Cortex of kidney (tissue), 1 donor: ENCODE measurements at places on chromosomes 7 and 10.

GRCh38 chr7:101453617-101454016, 90.9 kb downstream of the COL26A1 start:
- DNase-seq, result no peak

GRCh38 chr10:114526126-114526503, 121.8 kb upstream of the AFAP1L2 start:
- DNase-seq, result no peak

GRCh38 chr7:100466653-100467605, 2.9 kb upstream of the SPACDR start:
- no peak for DNase-seq

- DNase-seq, result no peak
Observed at GRCh38 chr10:34758447-34758996, 56.6 kb downstream of the PARD3 start.

GRCh38 chr10:36597756-36598320, 527.6 kb upstream of the ANKRD30A start:
- DNase-seq, result no peak

GRCh38 chr10:15189133-15189885, 20.8 kb upstream of the NMT2 start:
- DNase-seq, result no peak

DNA sequence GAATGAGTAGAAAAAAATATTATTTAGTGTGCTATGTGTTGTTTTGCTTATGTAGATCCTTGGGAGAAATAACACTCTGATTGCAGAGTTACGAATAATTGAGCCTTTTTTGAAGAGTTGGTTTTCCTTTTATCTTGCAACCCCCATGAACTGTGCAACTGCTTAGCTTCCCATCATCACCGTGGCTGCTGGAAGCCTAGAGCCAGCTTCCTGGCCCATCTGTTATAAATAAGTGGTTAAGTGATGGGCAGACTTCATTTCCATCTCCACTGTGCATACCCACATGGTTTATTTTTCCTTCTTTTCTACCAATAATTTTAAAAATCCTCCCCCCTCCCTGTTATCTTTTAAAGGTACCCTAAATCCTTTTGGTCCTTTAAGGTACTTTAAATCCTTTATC, 554.9 kb upstream of the GALNT17 start:
- no peak for DNase-seq

- DNase-seq, result no peak
Observed at GRCh38 chr7:98278936-98279335, 2.5 kb upstream of the BRI3 start.

- no peak for DNase-seq
Observed at GRCh38 chr10:12717981-12718707, 283.4 kb downstream of the CCDC3 start.

- no peak for DNase-seq
Observed at GRCh38 chr10:97612386-97612785, 20.9 kb downstream of the MORN4 start.

DNA sequence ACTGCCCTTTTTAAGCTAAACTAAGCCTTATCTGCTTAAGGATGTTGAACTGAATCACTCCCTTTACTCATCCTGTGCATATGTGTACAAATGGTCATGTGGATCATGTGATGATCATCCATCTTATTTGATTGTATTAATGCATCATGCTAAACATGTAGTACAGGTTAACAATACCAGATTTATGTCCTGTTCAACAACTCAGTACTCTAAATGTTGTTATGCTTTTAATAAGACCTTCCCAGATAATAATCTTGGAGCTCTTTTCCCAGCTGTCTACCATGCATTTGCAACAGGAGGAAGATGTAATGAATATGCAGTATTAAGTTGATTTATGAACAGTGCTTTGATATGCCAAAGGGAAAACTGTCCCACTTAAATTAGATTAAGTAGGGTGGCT, 318.0 kb downstream of the BICC1 start:
- DNase-seq, result no peak

DNA sequence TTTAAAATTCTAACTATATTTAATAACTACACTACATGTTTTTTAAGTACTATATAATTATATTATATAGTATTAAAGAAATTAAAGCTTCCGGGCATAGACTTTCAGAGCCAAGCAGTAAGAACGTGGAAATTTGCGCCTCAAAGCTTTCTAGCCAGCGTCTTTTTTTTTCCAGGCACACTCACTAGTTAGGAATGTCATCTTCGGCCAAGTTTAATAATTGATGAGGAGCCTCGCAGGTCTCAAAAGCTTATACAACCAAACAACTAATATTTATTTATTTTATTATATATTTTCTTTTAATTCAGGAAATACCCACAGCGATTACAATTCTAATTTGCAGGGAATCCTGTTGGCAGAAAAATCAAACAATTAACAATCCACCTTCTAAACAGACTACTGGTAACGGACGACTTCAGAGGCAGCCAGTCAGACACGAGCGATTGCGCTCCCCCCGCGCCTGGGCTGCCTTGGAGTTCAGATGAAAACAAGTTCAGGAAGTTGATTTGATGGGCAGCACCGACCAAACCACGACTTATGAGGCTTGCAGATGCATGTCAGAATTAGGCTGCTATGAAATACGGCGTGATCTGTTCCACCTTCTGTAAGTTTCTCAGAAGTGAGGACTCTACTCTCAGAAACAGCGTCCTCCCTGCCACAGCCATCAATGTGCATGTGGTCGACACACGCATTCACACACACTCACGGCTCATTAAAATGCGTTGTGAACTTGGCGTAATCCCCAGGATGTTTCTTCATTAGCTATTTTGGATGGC, 431.8 kb upstream of the MGMT start:
- no peak for DNase-seq

GRCh38 chr10:79905322-79906314, 43.3 kb downstream of the SFTPD start:
- no peak for DNase-seq

DNA sequence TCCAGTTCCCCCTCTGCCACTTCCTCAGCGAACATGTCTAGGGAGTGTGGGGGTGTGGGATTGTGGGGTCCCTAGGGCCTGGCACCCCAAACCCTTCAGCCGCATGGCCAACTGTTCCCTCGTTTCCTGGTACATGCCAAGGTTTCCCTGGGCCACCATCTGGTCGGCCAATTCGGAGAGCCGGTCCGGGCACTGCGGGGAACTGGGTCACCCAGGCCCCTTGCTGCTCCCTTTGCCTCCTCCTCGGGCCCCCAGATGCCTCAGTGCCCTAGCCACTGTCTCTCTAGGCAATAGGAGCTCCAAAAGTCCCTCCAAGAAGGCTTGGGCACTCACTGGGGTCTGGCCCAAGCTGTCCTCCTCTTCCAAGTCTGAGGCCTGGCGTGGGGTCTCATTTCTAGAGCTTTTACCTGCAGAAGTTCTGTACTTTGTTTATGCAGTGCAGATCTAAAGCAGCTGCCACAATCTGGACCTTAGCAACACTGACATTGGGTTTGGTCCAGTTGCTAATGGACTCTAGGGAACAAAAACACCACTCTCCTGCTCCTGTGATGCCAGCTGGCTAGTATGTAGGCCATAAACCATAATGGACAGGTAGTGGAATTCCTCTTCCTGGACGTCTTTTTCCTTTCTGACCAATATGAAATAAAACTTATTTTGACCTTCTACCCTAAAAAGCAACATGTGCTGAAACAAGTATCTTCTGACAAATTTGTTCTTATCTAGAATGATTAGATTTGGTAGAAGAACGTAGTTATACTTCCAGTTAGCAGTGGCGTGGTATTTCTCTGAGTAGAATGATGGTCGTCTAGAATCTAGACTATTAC, 172.9 kb downstream of the LRRC4 start:
- no peak for DNase-seq

DNA sequence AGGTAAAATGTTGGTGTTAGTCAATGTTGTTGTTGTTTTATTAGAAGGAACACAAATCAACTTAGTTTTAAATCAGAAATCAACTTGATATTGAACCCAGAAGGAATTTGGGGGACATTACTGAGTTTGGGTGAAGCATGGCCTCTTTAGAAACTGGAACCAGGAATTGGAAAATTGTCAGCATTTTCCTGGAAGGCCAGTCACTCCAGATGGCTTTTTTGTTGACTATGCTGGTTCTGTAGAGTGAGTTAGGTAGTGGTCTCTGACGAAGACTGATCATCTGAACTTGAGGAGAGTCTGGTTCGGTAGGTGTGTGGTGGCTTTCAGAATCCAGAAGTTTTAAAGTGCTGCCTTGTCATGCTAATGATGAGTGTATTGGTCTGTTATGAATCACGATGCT, 111.5 kb downstream of the BMPER start:
- DNase-seq, result no peak

- no peak for DNase-seq
Observed at GRCh38 chr7:28304290-28304689, 108.0 kb upstream of the CREB5 start.

DNA sequence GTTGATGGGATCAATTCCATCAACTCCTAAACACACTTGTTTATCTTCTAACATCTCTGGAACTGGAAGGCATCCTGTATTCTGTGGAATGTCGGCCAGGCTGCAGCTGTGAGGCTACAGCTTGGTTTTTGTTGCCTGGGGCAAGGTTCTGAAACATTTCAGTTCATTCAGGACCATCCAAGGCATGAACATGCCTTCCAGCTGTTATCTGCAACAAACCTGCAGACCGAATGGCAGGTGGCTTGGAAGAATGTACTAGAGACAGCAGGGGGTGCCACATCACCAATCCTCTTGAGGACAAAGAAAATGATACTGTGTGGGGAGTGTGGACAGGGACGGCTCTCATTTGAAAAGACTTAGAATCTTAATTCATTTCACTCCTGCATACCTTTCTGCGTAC, 12.4 kb downstream of the PAPOLB start:
- DNase-seq, result no peak

DNA sequence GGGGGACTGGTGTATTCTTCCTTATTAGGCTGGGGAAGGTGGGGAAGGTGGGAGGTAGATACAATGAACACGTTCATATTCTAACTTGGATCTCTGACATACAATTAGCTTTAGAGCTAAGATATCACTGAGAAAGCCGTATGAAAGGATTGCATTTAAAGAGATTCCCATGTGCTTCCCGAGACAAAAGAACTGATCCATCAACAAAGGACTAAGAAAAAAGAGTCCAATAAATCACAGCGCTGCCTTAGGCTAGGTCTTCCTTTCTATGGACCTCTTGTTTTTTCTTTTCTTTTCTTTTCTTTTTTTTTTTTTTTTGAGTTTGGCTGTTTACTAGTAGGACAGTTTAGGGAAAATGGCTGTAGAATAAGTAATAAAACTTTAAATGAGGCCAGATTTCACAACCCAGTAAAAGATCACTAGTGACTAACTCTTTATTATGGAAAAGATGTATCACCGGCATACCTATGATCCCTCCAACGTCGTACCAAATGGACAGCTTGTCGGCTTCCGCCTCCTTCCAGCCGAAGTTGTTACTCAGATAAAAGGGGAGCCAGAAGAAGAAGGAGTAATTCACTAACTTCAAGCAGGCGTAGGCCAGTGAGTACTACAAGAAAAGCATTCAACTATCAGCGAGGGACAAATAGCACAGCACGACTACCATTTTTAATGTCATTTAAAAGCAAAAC, 50.0 kb downstream of the SLC37A3 start:
- DNase-seq, result no peak

DNA sequence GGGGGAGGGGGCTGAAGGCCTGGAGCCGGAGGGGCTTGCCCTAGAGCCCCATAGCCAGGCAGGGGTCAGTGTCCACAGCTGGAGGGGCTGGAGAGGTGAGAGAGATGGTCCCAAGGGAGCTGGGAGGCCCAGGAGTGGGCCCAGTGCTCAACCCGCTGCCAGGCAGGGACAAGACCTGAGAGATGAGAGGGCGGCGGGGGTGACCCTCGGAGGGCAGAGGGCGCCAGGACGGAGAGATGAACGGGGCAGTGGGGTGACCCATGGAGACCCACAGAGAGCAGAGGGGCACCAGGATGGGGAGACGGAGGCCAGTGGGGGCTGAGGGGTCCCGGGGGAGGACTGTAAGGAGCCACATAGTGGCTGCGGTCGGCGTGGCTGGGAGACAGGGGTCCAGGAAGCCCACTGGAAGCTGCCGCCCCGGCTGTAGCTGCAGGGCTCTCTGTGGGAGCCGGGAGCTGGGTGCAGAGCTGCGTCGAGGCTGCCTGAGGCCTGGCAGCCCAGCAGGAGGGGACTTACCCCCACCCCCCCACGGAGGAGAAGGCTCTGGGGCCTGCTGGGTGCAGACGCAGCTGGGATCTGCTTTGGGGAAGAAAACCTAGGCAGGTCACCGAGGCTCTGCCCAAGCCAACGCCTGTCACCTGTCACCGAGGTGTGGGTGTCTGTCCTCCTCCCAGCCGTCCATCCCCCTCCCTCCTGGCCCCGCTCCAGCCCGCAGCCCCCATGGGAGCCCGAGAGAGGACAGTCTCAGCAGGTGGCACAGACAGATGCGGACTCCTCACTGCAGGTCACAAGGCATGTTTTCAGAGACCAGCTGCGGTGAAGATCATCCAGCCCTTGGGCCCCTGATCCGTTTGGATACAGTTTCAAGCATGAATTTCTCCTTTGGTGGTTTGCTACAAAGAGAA, 25.1 kb downstream of the PWWP2B start:
- DNase-seq, result no peak

DNA sequence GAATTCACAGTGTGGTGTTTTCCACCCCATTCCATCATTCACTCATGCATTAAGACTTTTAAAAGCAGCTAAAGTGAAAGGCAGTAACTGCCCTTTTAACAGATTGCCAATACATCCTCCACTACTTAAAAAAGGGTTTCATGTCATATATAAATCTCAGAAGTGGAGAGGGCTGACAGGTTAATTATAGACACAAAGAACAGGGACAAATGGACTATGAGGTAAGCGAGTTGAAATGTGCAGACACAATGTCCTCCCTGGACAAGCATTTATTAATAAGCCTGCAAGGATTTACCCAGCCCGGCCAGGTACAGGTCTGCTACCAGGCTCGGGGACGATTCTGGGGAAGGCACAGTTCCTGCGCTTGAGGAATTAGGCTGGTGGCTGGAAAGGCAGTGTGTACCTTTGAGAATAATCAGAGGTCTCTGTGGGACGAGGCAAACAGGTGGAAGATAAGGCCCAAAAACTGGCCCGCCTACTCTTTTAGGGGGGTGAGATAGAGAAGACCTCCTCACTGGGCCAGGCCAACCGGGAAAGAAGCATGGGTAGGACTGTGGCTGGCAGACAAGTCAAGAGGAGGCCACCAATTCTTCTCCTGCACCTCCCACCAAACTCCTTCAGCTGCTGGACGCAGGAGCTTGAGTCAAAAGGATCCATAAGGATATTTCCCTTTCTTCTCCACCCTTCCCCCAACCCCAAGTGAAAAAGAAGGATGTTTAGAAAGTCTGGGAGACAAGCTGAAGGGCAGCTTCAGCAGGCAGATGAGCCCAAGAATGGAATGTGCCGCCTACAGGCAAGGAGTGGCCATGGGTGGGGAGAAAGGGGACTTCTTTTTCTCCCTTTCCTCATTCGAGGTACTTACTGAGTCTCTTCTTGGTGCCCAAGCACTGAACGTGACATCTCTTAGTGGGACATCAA, 1.5 kb downstream of the PDLIM1 start:
- no peak for DNase-seq
